ENCODE measurements at places on chromosomes 16 and 17.

DNA sequence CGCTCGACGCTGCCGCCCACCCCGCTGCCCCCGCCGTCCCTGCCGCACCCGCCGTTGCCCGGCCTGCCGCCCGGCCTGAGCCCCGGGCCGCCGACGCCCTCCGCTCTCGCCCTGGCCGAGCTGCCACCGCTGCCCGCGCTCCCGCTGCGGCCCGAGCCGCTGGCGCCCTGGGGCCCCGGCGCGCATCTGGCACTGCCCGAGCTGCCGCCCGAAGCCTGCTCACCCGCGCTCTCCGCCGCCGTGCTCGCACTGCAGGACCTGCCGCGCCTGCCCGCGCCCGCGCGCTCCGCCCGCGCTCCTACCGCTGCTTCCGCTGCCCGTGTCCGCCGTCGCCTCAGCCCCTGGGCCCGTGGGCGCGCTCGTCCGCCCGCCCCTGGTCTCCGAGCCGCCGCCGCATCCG, 8.4 kb upstream of the CLDN9 start:
- no peak for DNase-seq

- no peak for DNase-seq
Measured at GRCh38 chr17:79401704-79402674, 208.9 kb downstream of the RBFOX3 start.

GRCh38 chr16:47035436-47035835, 62.0 kb upstream of the DNAJA2 start:
- DNase-seq = no peak

GRCh38 chr16:19086322-19087199, 19.1 kb downstream of the COQ7 start:
- no peak for DNase-seq

- no peak for DNase-seq
Measured at GRCh38 chr16:88017587-88018101, 66.4 kb downstream of the BANP start.

GRCh38 chr17:58402047-58402446, 15.3 kb downstream of the RNF43 start:
- no peak for DNase-seq

DNA sequence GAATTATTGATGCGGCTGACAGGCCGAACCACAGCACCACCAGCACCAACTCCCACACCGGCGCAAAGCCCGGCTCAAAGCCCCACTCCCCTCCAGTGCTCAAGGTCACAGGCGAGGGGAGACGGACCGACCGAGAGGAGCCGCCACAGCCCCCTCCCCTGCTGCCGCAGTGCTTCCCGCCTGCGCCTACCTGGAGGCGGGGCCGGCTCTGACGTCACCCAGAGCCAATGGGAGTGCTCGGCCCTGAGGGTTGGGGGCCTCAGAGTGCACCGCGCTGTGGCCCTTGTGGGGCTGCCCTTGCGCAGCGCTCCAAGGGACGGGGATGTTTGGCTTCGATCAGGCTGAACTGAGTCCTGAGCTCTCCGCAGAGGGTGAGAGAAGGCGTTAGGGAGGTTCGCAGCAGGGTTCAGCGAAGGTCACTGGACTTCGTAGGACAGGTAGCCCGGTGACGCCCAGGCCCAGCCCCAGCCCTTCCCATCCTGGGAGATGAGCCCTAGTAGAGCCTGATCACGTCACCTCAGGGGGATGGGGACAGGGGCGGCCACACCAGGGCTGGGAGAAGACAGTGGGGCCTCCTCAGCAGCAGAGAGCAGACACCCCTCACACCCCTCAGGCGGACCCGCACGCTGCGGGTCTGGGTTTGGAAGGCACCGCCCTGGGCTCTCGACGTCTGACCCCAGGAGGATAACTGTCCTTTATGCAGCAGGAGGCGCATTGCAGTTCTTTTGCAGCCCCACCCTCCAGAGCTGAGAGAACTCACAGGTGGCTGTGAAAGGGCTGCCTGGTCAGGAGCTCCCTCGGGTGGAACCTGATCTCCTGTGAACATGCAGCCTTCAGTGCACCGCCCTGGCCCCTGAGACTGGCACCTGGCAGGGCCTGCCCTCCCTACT, 1.5 kb downstream of the NDRG4 start:
- DNase-seq = no peak

DNA sequence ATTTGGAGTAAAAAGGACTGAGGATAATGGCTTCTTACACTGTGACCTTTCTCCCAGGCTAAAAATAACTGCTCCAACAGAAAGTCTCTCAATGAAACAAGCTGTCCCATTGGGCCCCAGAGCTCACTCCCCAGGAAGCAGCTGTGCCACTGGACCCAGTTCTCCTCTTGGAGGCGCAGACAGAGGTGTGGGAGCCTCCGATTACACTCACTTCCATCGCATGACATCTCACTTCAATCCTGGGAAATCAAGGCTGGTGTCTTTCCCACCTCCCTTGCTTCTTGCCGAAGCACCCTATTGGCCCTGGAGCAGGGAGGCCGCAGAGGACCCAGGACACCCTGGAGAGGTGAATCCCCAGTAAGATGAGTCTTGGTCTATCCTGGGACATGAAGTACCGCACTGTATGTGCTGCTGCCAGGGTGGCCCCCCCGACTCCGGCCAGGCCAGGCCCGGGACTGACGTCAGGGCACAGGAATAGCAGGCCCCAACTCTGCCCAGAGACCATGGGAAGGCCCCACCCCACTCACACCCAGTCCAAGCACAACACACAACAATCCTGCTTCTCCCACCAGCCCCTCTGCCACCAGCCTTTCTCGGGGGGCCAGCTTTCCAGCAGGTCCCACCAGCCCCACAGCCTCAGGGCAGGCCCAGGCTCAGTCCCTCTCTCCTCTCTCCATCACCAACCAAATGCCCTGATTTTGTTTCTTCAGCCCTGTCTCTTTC, 29.5 kb downstream of the SRL start:
- no peak for DNase-seq

DNA sequence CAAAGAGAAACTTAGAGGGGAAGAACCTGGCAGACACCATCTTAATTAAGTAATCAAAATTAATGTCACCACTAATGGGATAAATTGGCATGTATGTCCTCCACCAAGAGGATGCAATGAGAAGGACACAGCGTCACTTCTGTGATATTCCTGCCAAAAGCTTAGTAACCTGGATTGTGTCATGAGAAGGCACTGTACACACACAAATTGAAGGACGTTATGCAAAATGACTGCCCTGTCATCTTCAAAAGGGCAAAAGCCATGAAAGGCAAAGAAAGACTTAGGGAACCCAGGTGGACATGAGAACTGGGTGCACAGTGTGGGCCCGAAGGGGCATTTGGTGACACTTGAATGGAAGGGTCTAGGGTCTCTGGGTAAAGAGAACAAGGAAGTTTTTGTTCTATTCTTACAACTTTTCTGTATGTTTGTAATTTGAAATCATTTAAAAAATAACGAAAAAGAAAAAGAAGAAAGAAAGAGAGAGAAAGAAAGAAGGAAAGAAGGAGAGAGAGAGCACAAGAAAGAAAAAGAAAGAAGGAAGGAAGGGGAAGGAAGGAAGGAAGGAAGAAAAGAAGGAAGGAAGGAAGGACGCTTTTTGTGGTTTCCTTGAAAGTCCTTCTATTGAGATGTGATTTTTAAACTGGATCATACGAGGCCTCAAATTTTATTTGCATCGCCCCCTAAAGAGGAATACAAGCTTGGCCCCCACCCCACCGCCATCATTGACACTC, 4.0 kb upstream of the APOH start:
- no peak for DNase-seq

DNA sequence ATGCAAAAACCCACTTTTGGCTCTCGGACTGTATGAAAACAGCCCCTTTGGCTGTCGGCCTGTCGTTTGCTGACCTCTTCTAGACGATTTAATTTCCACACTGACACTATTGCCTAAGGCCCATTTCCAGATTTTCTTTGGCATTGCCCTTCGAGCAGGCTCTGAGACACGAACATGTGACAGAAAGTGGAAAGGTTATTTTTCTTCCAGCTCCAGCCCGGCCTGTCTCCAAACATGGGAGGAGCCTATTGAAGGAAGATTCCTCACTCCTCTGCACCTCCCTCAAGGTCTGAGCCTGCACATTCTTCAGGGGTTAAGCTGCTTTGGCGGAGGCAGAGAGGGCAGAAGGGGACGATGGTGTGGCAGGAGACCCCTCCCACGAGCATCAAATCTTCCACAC, 85.9 kb upstream of the FOXF1 start:
- DNase-seq = no peak
